GM12892 (cell line): ENCODE measurements at places on chromosomes 1 and 21.

- peak; percentile 97 for DNase-seq
These were observed at the start of gene ATXN7L2 for GRCh38 chr1:109483672-109484518. Gene ATXN7L2, plus strand, starts transcription at chr1:109483905. Its CDS starts 49 bp downstream, at chr1:109483954.

DNA sequence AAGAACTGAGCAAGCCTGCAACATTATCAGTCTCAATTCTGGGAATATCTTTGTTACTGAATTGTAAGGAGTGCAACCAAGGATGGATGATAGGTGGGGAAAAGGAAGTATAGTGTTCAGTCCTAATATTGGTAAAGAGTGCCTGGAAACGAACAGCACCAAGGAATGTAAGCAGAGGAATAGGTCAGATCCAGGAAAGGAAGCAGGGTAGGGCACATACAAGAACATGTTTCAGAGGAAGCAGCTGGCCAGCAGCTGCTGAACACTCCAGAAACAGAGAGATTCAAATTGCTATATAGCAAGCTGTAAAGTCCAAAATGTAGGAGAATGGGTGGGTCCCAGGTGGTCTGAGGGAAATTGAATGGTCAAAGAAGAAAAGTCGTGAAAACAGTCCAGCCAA lies 37.9 kb downstream of the CRB1 start:
- no peak for DNase-seq

- DNase-seq: no peak
These were observed 19.6 kb downstream of the SIPA1L2 start for GRCh38 chr1:232610192-232610901.

DNA sequence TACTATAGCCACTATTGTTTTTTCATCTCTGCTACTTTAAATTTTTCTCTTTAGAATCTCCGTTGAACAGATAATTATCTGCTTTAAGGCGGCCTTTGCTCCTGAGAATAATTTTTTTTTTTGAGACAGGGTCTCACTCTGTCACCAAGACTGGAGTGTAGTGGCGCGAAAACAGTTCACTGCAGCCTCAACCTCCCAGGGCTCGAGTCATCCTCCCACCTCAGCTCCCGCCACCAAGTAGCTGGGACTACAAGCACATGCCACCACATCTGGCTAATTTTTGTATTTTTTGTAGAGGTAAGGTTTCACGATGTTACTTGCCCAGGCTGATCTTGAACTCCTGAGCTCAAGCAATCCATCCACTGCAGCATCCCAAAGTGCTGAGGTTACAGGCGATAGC lies 28.6 kb downstream of the TRIT1 start:
- no peak for DNase-seq

DNA sequence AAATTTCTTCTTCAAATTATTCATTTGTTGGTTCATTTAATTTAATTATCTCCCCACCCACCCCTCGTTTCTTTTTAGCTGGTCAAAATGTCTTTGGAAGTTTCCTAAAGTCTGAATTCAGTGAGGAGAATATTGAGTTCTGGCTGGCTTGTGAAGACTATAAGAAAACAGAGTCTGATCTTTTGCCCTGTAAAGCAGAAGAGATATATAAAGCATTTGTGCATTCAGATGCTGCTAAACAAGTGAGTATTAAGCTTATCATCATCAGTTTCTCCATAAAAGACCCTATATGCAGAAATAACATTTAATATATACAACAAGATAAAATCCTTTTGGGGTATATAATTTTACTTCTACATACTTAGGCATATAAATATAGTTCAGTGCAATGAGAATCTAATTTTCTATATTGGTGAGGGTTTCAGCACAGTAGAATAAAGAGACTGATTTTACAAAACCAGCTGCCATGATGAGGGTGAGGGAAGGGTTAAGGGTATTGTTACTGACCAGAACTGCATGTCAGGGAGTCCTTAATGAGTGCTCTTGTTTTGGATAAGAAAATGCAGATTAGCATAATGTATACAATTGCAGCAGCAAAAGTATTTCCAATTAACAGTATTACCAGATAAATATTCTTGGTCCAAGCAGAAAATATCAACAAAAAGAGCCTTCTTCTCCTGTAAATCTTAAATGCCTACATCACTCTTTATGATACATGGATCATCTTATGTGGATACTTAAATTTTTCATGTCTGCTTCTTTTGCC lies 2.8 kb downstream of the RGS1 start:
- no peak for DNase-seq

DNA sequence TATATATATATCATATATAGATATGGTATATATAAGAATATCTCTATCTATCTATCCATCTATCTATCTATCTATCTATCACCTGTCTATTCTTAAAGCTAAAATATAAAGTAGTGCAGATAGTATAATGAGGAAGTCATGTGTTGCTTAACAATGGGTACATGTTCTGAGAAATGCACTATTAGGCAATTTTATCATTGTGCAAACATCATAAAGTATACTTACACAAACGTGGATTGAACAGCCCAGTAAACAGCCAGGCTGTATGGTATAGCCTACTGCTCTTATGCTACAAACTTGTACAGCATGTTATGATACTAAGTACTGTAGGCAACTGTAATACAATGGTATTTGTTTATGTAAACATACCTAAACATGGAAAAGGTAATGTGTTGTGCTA lies 621.0 kb upstream of the NCAM2 start:
- DNase-seq: no peak

- DNase-seq: no peak
These were observed 48.9 kb downstream of the SPATA46 start for GRCh38 chr1:162327788-162328165.

GRCh38 chr1:229579059-229579673 lies 20.7 kb upstream of the ABCB10 start:
- DNase-seq: peak; percentile 13

DNA sequence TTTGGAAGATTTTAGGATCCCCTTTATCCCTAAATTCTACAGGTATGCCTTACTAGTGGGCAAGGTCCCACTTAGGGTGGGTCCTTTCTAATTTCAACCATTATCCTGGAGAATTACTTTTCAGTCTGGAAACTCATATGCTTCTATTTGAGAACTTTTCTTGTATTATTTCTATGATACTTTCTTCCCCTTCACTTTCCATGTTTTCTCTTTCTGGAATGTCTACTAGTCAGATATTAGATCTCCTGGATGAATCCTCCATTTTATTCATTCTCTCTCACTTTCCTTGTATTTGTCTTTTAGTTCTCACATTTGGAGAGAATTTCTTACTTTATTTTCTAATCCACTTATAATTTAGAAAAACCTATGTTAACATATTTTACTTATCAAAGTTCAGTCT lies 83.9 kb upstream of the SIPA1L2 start:
- DNase-seq: no peak

- DNase-seq: no peak
These were observed 233.8 kb downstream of the RHOU start for GRCh38 chr1:228968891-228969606.

DNA sequence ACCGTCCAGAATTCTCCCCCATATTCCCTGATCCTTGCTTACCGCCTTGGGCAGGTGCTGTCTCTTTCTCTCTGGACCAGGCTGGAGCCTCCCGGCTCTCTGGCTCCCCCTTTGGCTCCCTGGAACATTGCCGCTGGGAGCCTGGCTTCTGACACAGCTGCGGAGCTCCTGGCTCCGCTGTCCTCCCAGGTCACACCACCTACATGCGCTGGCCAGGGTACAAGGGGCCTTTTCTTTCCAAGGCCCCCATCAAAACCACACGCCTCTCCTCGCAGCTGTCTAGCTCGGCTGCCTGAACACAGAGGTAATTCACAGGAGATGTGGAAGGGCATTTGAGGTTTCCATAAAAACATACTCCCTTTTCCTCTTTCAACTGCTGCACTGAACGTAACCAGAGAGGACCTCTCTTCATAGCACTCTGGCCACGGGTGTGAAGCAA lies 7.5 kb upstream of the ZNF648 start:
- DNase-seq: no peak

GRCh38 chr21:39121600-39122355 lies 61.5 kb downstream of the PSMG1 start:
- DNase-seq: no peak

GRCh38 chr21:23968008-23968407 lies 1639.3 kb downstream of the MRPL39 start:
- no peak for DNase-seq

DNA sequence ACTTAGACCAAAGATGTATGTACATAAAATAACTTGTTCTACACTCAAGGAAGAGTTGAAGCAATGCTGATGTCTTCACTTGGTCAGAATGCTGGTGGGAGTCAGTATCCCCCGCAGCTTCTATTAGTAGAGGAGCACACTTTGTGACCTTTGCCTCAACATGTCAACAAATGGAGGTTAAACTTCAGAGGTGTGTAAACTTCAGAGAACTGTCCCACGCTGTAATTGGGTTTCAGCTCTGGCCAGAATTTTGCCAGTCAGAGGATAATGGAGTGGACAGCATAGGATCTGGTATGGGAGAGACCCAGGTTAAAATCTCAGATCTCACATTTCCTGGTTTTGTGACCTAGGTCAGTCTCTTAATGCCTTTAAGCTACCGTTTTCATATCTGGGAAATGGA lies 107.6 kb upstream of the ZNF644 start:
- DNase-seq: no peak
